ENCODE measurements at places on chromosomes 1 and 21. TPM values are rescaled to one million over a fixed set of nuclear protein-coding genes. Genes with fewer than 3 reads are reported as not detected.

GRCh38 chr1:22471078-22471477, 19.4 kb downstream of the ZBTB40 start:
- no peak for DNase-seq

DNA sequence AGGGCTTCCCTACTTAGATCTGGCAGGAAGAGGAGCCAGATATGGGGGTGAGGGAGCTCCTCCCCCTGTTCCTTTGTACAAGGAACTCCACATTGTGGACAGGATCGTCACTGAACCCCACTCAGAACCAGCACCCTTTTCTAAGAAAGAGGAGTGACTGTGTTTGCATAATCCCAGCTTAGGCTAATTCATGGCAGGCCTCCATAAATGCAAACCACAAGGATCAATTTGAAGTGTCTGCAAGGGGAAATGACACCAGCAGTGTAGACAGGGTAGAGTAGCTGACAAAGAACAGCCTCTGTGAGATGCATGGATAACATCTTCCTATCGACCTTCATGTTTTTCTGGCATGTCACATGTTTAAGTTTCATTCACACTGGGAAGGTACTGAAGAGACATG, 11.7 kb downstream of the MX1 start:
- no peak for DNase-seq

DNA sequence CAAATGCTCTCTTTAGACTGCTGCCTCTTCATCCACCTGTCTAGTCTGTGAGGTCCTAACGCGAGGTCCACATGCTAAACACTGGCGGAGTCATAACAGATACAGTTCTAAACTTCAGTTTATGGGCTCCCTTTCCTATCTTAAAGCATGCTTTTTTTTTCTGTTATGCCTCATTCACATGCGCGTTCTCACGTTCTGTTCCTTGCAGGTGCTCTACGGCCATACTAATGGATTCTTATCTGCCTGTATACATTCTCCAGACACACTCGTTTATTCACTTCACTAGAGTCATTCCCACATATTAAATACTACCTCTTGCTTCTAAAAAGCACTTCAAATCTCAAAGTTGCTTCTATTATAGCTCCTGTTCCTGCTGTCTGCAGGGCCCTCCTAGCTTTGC, 38.7 kb downstream of the PHC2 start:
- DNase-seq = no peak

The TOR1AIP1 gene
- 71.6 TPM for total RNA-seq

DNA sequence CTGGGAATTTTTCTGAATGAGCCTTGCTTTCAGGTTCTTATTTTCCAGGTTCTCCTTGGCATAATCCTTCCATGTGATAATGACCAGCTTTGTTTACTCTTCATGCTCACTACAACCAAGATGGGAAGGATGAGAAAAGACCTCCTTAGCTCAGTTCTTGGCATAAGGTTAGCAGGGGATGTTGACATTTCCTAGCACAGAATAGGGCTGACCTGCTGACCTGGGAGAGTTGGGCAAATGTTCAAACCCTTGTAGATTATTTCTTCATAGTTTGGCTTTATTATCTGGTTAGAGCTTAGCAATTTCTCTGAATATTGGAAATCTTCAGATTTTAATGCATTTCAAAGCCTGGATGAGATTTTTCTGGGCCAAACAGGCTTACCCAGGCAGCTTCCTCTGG, 23.6 kb upstream of the SYT6 start:
- no peak for DNase-seq

DNA sequence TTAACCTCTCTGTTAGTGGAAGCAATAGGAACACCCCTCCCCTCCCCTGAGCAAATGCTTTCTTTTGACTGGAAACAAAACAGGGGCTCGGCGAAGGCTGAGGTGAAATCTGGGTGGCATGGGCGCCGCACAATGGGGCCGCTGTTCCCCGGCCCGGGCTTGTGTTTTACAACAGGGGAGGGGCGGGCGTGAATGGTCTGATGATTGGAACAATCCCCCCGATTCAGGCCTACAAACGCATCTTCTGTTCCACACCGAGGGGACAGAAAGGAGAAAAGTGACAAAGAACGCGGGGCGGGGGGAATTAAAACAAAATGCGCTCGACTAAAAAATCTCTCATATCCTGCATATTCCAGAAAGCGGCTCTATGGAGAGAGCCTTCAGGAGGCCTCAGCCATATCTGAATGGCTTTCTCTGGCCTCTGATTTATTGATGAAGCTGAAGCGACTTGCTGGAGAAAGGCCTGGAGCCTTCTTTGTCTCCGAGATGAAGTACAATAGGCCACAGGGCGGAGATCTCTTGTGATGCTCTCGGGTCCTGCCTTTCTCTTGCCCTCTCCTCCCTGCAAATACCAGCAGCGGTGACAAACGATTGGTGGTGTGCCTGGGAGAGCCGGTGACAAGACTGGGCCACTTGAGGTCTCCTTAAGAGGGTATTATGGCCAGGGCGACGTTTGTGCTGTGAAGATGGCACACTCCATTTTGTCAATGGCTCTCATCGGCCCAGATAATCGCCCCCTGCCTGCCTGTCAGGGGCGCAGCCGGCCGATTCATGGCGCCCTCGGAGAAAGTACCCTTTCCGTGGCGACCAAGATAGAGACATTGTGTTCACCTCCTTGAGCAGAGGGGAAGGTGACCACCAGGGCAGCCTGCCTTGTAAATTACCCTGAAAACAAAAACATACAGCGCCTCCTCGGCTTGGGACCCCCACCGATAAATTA, 47.1 kb upstream of the OLIG2 start:
- DNase-seq = no peak

The ETV3L gene
- total RNA-seq = not detected

The DCST1 gene
- total RNA-seq = not detected

DNA sequence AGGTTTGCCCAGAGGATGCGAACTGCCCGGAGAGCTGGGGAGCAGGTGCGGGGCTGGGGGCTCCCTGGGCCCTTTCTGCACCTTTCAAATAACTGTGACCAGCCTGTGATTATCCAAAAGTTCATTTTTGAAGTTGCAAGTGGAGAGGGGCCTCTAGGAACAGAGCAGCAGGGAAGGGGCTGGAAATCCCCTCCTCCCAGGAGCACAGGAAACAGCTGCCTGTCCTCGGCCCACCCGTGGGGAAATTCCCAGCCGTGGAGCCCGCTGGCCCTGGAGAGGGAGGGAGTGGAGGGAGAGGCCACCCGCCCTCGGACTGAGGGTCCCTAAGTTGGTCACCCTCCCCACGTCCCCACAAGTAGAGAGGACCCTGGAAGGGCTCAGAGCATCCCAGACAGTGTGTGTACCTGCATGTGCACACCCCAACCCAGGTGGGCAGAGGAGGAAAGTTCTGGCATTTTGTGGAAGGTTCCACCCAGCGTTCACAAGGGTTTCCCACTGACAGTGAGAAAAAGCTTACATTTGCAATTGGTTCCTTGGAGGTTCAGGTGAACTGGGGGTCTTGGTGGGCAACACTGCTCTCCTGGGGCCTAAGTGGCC, 1.2 kb upstream of the TNFRSF4 start:
- DNase-seq = no peak

GRCh38 chr1:224132901-224133300, 19.0 kb downstream of the FBXO28 start:
- DNase-seq = no peak

GRCh38 chr1:92754000-92754718, 30.7 kb downstream of the EVI5 start:
- no peak for DNase-seq

The IGSF9 gene
- 0.07 TPM for total RNA-seq

The JAK1 gene
- 100 TPM for total RNA-seq

The PGLYRP3 gene
- not detected for total RNA-seq

The ZBTB8A gene
- total RNA-seq = 0.30 TPM

Data from activated CD4-positive, alpha-beta T cell treated with anti-CD3 and anti-CD28 coated beads for 36 hours (primary cell).